ENCODE measurements at places on chromosomes 5 and 9. TPM values are rescaled to one million over a fixed set of nuclear protein-coding genes. Genes with fewer than 3 reads are reported as not detected.

ADAMTSL2 gene
- total RNA-seq = not detected

LECT2 gene
- not detected for total RNA-seq

CD72 gene
- 0.08 TPM for total RNA-seq

NIPAL4 gene
- 9.9 TPM for total RNA-seq

PRR16 gene
- total RNA-seq = not detected

PCDHGB7 gene
- 0.07 TPM for total RNA-seq

OR1J1 gene
- total RNA-seq = not detected

GABBR2 gene
- 0.50 TPM for total RNA-seq

CDX1 gene
- total RNA-seq = not detected

MCIDAS gene
- 2.5 TPM for total RNA-seq

MEIKIN gene
- total RNA-seq = not detected

ADAMTS6 gene
- total RNA-seq = 0.12 TPM

NEURL1B gene
- 2.6 TPM for total RNA-seq

ZFP2 gene
- 0.07 TPM for total RNA-seq

PAEP gene
- total RNA-seq = 0.27 TPM

RANBP6 gene
- 13.3 TPM for total RNA-seq

FAM221B gene
- not detected for total RNA-seq

PCDHGA12 gene
- not detected for total RNA-seq

UNC5A gene
- total RNA-seq = 0.23 TPM

GAS1 gene
- total RNA-seq = 0.10 TPM

PCDH12 gene
- not detected for total RNA-seq
